ENCODE measurements at places on chromosomes 11 and 22. TPM values are rescaled to one million over a fixed set of nuclear protein-coding genes. Genes with fewer than 3 reads are reported as not detected.

- peak overlapping the region; percentile 10 for H3K4me3 ChIP-seq
- peaks cover 68% of the 10 kb centered on the region for H3K4me1 ChIP-seq
- no peak for ATAC-seq
- H3K27me3 ChIP-seq, result no peaks in the 10 kb centered on the region
These were observed 6.5 kb downstream of the TCF20 start for GRCh38 chr22:42263944-42264343.

Gene RGL4
- total RNA-seq, result 10.4 TPM

DNA sequence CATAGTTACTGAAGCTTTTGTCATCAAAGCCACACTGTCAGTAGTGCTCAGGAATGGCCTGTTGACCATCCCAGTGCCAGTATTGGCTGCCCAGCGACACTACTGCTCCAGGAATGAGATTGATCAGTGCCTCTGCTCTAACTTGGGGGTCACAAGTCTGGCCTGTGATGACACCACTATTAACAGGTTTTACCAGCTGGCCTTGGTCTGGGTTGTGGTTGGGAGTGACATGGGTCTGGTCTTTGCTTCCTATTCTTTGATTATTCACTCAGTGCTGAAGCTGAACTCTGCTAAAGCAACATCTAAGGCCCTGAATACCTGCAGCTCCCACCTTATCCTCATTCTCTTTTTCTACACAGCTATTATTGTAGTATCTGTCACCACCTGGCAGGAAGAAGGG, 21.5 kb downstream of the OR56B4 start:
- no peak overlapping the region for H3K4me3 ChIP-seq
- H3K36me3 ChIP-seq, result no peaks in the 10 kb centered on the region
- ATAC-seq, result no peak
- H3K27me3 ChIP-seq, result peaks cover 7% of the 10 kb centered on the region

- no peak overlapping the region for H3K27ac ChIP-seq
- peaks cover 7% of the 10 kb centered on the region for H3K4me1 ChIP-seq
- no peaks in the 10 kb centered on the region for H3K36me3 ChIP-seq
These were observed 15.8 kb downstream of the PHLDB1 start for GRCh38 chr11:118623269-118623655.

Gene PAMR1
- total RNA-seq, result not detected

- no peaks in the 10 kb centered on the region for H3K4me1 ChIP-seq
- ATAC-seq, result no peak
- no peaks in the 10 kb centered on the region for H3K36me3 ChIP-seq
- H3K27ac ChIP-seq, result no peak overlapping the region
- peaks cover 7% of the 10 kb centered on the region for H3K27me3 ChIP-seq
These were observed 208.1 kb downstream of the MYO18B start for GRCh38 chr22:25950111-25950510.

GRCh38 chr11:22657101-22657694, 9.2 kb upstream of the GAS2 start:
- peaks cover 9% of the 10 kb centered on the region for H3K4me1 ChIP-seq
- no peaks in the 10 kb centered on the region for H3K36me3 ChIP-seq
- peak overlapping the region; percentile 2 for H3K27ac ChIP-seq

All from activated T-helper 17 cell treated with anti-CD3 and anti-CD28 coated beads, Interleukin-2, amount 50 U/mL, for 72 hours (primary cell).